HS-5 (cell line): ENCODE measurements at places on chromosomes 2 and 18.

GRCh38 chr18:55577812-55578539, 10.0 kb downstream of the TCF4 start:
- DNase-seq = no peak

- DNase-seq = no peak
These were observed 12.8 kb downstream of the FARSB start for GRCh38 chr2:222643134-222643533.

- DNase-seq = peak; percentile 4
These were observed 68.2 kb downstream of the ZSWIM2 start for GRCh38 chr2:186780701-186781316.

DNA sequence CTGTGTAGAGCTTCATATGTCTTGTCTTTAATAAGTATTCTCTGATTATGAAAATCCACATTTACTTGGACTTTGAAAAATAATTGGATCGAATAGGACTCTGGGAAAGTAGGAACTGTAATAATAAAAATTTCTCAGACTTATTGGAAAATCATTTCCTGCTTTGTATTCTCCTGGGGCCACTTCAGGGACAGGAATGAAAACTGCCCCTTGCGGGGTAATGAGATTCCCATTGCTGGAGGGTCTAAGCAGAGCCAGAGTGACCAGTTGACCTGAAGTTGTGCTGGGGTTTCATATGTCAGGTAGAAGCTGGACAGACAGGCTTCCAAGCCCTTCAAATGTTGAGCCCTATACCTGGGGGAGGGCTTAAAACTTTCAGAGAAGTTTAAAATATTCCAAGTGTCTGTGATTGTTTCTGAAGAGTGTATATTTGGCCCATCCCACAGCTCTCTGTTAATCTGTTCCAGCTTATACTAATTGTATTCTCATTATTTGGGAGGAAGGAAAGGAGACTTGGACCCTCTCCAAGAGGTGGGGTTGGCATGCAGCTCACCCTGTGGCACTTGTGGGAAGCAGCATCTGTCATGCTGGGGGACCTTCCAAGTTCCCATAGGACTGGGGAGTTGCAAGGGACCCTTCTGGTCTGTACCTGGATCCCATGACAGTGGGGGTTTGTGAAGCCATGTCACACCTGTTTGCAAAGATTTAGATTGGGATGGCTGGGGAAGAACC, 268.7 kb upstream of the ATP5MC3 start:
- DNase-seq = no peak

DNA sequence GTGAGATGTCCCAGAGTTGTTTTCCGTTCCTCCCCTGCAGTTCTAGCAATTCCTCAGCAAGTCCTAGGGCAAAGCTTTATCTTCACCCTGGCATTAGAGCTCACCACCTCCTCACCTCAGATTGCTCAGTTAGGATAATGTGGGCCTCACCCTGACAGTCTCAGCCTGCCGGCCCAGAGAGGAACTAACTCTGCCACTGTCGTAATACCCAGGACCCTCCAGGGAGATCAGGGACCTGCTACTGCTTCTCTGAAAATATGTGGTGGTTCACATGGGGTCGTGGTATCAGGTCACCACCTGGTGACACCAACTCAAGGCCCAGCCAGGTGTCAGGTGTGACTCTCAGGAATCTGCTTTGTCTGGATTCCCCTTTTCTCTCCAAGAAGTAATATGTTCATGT, 120.7 kb downstream of the FEZ2 start:
- no peak for DNase-seq

- no peak for DNase-seq
These were observed 97.0 kb downstream of the FHOD3 start for GRCh38 chr18:36394486-36394885.

- DNase-seq = no peak
These were observed 79.9 kb downstream of the EPAS1 start for GRCh38 chr2:46377101-46377581.

DNA sequence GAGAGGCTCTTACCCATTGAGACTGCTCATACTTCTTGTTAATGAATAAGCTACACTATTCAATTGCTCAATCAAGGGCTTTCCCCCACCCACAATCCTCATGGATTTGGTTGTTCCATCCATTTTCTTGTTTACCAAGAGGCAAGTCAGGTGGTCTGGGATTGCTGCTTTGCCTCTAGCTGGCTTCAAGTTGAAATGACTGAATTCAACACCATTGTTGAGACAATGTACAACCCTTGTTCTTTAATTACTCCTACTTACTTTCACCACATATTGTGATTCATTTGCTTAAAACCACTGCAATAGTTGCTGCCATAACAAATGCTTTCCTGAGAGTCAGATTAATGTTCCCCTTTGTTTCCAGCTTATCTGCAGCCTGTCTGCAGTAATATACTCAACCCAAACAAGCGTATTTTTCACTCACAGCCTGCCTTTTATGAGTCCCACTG, 532.2 kb downstream of the RIT2 start:
- no peak for DNase-seq

GRCh38 chr2:50606145-50606544, 425.8 kb downstream of the NRXN1 start:
- no peak for DNase-seq

GRCh38 chr18:35410561-35410960, 33.4 kb upstream of the ZNF396 start:
- DNase-seq = no peak

GRCh38 chr18:45073556-45073955, 392.9 kb downstream of the SETBP1 start:
- no peak for DNase-seq

DNA sequence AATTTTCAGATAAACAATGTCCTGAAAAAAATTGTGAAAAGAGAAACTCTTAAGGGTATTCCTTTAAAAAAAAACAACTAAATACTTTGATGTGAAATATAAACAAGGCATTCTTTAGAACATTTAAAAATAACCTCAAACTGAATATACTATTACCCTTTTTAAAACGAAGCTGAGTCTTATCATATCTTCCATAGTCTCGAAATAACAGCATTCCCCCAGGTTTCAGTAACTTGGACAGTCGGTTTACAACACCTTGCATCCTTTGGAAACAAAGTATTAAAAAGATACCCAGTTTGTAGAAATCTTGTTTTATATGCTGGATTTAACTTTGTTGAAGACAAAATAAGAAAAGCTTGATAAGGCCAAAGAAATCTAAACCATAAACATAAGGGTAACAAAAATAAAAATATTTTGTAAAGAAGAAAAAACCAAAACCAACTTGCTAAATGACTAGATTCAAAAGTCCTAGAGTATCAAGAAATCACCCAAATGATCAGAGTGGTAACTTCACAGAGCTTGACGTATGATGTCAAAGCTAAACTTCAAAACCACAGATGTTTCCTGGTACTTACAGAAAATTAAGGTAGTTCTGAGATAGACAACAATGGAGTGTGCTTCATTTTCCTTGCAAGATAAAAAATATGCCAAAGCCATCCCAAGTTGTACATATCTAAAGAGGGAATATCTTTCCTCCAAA, 107.8 kb downstream of the METTL8 start:
- no peak for DNase-seq

DNA sequence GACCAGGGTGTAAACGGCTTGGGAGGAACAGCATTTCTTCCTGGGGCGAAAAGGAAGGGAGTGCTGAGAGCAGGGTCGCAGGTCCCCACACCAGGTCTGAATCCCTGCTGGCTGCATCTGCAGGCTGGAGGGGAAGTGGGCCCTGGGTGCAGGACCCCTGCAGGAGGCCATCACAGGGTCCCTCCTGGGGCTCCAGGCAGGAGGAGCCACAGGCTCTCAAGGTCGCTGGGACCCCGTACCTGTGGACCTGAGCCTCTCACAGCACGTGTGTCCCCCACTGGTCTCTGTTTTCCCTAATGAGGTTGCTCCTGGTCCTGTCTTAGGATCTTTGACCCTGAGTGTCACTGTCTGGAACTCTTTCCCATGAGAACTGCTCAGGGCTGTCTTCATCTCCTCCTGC, 147.8 kb upstream of the ZNF236 start:
- no peak for DNase-seq

GRCh38 chr2:206328974-206329373, 54.5 kb downstream of the ZDBF2 start:
- no peak for DNase-seq

- DNase-seq = no peak
These were observed 84.5 kb upstream of the SLC1A4 start for GRCh38 chr2:64904413-64905329.

GRCh38 chr2:8676191-8676920, 5.5 kb upstream of the ID2 start:
- DNase-seq = no peak

DNA sequence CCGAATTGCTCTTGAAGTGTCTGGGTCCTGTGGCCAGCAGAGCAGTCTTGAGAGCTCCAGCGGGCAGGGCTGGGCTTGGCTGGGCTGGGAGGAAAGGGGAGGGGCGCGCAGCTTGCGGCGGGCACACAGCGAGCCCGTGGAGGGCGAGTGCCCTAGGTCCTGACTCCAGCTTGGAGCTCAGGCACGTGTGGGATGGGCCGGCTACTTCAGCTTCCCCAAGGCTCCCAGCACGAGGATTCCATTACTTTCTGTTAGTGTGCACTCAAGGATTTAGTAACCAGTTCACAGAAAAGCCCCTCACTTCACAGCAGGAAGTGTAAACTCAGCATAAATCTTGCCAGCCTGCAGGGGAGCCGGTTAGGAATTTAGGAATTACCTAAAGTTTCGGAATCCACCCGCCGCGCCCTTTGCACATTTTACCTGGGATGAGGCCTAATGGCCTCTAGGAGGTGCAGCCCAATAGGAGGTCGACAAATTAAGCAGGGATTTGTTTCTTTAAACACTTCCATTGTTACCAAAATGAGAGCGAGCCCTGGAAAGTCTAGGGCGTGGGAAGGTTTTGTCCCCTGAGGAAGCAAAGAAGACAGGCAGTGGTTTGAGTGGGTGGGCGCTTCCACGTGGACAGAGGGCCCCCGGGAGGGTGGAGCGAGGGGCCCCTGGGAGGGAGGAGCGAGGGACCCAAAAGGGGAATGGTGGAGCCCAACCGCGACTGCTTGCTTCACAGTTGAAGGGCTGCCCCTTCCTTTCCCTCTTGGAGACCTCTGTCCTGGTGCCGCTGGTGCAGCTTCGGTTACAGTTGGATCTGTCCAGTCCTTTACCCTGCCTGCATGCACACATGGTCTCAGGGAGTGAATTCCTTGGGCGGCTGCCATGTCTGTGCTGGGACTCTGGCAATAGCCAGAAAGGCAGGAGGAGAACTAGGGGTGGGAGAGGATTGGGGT, 93.3 kb downstream of the CTAGE1 start:
- DNase-seq = no peak

GRCh38 chr18:75054611-75055010, 154.3 kb downstream of the PTGR3 start:
- no peak for DNase-seq

- no peak for DNase-seq
These were observed 8.6 kb downstream of the AGFG1 start for GRCh38 chr2:227480528-227480927.

DNA sequence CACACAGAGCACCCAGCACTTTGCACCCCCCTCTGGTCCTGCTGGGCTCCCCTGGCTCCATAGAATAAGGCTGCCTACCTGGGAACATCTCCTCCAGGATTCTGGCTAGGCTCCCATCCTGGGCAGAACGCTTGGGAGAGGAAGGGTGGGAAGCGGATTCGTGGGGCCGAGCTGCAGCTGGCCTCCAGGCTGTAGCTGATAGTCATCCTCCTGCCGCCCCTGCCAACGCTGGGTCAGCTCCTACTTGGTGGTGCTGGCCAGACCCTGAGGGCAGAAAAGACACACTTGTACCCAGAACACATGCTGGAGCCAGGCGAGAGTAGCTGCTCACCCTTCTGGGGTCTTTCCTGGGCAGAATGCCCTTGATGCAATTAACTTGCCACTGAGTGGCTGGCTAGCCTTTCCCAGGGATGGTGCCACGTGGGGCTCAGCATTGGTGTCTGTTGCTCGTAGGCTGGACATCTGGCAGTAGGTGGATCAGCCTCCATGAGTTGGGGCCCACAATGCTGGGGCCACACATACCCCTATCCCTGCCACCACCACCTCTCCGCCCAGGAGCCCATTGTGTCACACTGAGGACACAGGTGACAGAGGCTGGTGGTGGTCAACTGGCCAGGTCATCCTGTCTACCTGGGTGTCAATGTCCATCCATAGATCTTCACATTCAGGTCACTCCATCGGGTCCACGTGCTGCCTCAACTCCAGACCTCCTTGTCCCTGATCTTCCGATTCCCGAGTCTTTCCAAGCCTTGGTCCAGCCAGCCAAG, 112.8 kb downstream of the NDUFA10 start:
- DNase-seq = no peak

GRCh38 chr2:10407432-10407831, 40.7 kb downstream of the ODC1 start:
- DNase-seq = no peak

DNA sequence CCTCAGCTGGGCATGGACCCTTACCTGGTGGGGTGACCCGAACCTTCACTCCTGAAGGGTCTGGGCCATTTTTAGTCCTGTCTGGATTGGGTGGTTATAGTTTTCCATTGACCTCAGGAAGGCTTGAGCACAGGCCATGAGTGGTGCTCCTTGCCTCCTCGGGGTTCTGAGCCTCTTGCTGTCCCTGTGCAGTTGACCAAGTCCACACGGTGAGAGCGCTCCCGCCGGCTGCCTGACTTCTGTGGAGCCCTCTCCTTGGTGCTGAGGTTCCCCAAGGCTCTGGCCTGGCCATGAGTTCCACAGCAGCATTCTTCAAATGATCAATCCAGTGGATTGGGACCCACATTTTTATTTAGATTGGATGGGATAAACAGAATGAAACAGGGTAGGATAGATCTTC, 159.5 kb downstream of the SEPTIN10 start:
- no peak for DNase-seq

GRCh38 chr2:161063157-161063945, 96.9 kb upstream of the TANK start:
- peak; percentile 61 for DNase-seq

DNA sequence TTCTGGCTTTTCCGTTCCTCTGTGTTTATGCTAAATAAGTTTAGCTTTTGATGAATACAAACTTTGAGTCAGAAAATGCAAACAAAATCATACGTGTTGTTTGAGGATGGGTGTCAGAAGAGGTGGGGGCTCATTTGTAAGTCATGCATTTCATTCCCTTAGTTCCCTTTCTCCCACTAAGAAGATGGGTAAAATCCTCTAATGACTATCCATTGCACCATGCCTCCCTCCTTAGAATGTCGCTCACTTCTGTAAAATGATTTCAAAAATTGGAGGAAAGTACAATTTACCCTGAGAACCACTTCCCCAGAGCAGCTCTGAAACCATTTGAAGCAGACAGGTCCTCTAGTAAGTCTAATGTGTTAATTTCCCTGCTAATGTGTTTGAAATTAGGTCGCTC, 629.6 kb upstream of the VRK2 start:
- DNase-seq = no peak

- no peak for DNase-seq
These were observed 300.7 kb downstream of the TCF4 start for GRCh38 chr18:55287149-55287806.

GRCh38 chr2:18268400-18268799, 292.1 kb downstream of the RDH14 start:
- no peak for DNase-seq
